DMS 273 treated with DMSO at 0.1 percent for 48 hours (cell line): ENCODE measurements at places on chromosomes 16 and 17.
A peak's percentile ranks its signal among the peaks of the same experiment; 100 is the strongest.

DNA sequence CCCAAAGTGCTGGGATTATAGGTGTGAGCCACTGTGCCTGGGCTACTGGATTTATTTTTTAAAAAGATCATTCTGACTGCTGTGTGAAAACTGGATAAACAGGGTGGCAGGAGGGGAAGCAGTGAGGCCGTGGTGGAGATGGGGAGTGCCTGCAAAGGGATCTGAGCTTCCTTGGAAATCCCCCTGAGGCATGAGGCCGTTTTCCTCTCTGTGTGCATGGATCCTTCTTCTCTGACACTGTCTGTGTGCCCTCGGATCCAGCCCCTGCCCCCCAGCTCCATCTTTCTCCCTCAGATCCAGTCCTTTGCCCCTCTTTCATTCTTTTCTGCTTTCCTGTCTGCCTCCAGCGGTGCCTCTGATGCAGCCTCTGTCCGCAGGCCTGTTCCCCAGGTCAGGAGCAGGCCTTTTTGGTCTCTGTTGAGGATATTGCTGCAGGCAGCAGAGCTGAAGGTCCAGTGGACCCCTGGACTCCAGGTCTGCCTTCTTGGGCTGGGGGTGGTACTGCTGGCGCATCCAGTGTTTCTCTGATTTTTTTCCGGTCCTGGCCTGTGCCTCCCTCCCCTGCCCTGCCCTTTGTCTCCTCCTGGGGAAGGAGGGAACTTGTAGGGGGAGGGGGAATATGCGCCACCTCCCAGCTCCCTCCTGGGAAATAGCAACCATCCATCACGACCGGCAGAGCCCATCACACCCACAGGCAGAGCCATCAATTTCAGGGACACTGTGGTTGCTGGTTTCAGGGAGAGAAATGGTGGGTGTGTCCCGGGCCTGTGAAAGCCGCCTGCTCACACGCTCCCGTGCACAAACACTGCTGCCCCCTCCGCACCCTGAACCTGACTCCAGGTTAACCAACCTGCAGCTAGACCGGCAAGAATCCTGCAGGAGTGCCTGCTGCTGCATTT, 17.0 kb downstream of the MGAT5B start:
- DNase-seq = no peak

DNA sequence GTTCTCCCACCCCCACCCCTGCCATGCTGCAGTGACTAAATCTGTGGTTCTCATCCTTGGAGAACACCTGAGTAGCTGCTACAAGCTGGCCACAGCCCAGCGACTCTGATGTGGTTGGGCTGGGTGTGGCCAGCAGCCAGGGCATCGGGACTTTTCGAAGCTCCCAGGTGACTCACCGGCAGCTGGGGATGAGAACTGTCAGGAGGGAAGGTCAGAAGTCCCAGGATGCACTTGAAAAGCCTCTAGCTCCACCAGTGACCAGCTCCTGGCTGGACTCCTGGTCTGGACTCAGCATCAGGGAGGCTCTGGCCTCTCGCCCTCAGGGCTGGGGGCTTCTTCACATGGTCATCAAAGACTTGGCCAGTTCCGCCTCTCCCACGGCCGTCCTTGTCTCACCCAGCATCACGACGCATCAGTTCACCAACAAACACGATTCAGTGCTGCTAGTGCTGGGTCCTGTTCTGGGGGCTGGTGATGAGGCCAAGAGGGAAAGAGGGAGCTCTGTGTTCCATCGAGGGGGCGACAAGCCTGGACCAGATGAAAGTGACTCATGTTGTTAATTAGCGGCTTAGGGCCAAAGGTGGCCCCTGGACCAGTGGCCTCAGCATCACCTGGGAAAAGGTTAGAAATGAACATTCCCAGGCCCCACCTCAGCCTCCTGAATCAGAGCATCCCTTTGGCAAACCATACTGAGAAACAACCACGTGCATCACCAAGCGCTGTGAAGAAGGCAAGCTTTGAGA, 3.9 kb upstream of the C17orf99 start:
- no peak for DNase-seq

- DNase-seq = no peak
Observed at GRCh38 chr17:80504686-80505413, 28.4 kb upstream of the NPTX1 start.

- no peak for DNase-seq
Observed at GRCh38 chr17:4610656-4611055, 26.3 kb downstream of the SMTNL2 start.

DNA sequence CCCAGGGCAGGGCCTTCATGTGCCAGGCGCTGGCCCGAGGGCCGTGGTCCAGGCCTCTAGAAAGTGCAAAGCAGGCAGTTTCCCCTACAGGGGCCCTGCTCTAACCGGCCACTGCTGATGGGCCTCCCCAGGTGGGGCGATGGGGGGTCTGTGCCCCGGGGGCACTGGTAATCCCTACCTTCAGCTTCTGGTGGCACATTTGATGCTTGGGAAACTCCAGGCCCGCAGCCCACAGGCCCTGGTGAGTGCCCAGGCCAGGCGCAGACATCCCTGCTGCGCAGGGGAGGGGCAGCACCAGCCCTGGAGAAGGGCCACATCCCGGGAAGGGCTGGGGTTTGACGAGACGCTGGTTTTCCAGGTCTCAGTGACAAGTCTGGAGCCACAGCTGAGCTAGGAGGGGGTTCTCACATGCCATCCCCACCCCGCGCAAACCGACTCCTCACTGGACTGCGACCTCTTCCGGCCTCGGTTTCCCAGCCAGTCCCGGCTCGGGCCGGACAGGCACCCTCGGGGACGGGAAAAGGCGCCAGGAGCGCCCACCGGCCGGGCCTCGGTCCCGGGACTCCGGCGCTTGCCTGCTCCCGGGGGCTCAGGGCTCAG, 1.6 kb downstream of the DOC2B start:
- no peak for DNase-seq

- DNase-seq = no peak
Observed at GRCh38 chr16:55710466-55710865, 54.7 kb downstream of the SLC6A2 start.

- DNase-seq = no peak
Observed at GRCh38 chr17:20991276-20992037, 51.4 kb downstream of the USP22 start.

- no peak for DNase-seq
Observed at GRCh38 chr16:630249-630814, 453 bp upstream of the WFIKKN1 start.

- DNase-seq = no peak
Observed at GRCh38 chr17:63293323-63294075, 152.6 kb downstream of the CYB561 start.

DNA sequence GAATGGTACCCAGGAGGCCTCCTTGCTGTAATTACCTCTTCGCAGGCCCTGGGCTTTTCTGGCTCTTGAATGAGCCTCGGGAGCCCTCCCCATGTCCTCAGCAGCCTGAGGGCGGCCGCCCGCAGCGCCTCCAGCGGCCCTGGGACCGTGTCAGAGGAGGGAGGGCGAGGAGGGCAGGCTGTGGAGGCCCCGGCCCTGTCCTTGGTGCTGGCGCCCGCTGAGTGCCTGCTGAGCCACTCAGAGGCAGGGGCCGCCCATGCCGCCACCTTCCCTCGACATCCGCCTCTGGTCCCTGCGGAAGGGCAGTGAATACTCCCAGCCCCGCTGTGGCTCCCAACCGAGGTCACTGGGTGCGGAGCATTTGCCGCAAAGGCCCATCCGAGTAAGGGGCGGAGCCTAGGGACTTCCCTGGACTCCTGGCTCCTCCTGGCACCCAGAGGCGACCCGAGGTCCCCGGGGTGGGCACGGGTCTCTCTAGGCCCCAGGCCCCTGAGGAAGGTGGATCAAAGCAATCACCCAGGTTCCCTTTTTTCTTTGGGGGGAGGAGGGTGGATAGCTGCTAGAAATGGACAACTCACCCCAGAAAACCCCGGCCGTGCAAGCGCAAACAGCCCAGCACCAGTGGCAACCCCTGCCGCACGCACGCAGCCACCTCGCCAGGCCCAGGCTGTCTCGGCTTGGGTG, 2.8 kb downstream of the RBFOX3 start:
- DNase-seq = no peak

GRCh38 chr16:78605548-78606101, 506.2 kb downstream of the WWOX start:
- DNase-seq = peak; percentile 0

DNA sequence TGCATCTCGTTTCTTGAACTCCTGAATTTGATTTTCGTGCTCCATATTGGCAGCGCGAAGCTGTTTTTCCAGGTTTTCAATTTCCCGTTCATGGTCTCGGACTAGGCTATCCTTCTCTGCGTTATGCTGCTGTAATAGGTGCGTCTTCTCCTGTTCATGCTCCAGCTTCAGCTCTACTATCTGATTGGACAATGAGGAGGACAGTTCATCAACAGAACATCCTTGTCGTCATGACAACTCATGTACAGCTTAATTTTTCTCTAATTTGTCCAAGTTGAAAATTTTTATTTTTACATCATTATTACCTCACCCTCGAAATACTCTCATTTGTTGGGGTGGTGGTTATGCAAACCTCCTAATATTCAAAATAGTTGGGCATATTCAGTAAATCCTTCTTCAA, 289.8 kb downstream of the CEP112 start:
- no peak for DNase-seq

- DNase-seq = peak; percentile 76
Observed at GRCh38 chr16:89564476-89565255, 4.2 kb downstream of the RPL13 start.

DNA sequence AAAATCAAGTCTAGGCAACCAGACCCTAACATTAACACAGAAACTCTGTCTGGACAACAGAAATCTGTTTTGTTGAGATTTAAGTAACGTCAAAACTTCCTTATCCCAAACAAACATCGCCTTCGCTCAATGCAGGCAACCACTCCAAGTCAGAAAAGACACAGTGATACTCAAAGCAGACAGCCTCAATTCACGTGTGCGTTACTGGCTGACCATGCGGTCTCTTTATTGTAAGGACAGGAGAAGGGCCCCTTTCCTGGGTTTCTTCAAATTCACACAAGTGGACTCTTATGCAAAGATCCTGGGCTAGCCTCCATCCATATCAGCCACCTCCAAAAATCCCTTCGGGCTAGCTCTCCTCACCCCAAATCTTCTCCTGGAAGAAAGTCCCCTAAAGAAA, 467.7 kb downstream of the SOX9 start:
- DNase-seq = no peak

DNA sequence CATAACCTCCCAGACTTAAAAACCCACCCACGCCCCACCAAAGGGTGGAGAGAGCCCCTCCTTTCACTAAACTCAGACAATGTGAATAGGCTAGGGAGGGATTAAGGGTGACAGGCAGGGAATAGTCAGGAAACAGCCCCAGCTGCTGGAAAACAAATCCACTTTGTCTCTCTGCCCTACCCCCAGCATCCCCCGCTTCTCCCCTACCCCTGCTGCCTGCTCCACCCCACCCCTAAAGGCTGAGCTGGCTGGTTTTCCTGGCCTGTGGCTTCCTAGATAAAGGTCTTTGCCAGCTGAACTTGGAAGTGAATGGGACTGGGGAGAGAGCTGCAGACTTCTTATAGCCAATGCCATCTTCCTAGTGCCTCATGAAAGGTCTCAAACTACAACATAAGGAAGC, 15.0 kb downstream of the CAVIN1 start:
- DNase-seq = no peak

- DNase-seq = no peak
Observed at GRCh38 chr16:29791845-29792807, 1.6 kb downstream of the KIF22 start.

DNA sequence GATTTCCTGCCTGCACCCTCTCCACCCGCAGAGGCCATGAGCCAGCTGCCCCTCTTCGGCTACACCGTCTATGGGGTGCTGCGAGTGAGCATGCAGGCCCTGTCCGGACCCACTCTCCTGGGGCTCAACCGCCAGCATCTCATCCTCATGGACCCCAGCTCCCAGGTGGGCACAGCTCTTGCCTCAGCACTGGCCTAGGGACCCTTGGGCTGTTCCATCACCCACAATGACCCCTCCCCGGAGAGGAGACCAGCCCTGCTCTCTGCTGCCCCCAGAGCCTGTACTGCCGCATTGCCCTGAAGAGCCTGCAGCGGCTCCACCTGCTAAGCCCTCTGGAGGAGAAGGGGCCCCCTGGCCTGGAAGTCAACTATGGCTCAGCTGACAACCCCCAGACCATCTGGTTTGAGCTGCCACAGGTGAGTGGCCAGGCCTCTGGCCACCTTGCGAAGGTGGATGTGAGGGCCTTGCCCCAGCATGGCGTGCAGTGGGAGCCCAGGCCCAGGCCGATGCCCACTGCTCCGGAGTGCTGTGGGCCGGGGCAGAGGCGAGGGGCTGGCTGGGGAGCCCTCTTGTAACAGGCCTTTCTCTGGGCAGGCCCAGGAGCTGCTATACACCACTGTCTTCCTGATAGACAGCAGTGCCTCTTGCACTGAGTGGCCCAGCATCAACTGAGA, 7.3 kb upstream of the SMIM5 start:
- no peak for DNase-seq

DNA sequence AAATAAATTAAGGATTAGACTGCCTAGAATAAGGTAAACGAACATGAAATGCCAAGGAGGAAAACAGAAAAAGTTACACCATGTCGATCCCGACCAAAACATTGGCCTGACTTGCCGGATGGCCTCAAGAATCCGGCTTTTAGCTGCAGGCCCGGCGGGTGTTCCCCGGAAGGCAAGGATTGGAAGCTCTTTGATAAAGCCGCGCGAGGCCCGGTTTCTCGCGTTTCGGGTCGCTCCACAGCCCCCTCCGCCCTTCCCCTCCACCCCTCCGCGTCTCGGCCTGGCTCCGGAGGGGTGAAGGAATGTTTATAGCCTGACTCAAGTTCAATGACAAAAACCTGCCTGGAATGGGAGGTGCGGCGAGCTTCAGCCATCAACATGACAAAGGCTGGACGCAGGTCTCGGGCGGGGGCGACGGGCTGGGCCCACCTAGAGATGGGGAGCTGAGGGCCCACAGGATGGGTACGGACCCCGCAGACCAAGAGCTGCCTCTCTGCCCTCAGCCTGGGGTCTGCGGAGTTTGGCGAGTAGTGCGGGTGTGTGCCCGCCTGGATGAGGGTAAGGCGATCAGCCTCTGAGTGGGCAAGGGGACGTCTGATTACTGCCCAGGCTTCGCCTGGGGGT, 2.6 kb downstream of the PRAC1 start:
- DNase-seq = no peak

GRCh38 chr17:63611354-63611753, 10.7 kb downstream of the TACO1 start:
- no peak for DNase-seq

DNA sequence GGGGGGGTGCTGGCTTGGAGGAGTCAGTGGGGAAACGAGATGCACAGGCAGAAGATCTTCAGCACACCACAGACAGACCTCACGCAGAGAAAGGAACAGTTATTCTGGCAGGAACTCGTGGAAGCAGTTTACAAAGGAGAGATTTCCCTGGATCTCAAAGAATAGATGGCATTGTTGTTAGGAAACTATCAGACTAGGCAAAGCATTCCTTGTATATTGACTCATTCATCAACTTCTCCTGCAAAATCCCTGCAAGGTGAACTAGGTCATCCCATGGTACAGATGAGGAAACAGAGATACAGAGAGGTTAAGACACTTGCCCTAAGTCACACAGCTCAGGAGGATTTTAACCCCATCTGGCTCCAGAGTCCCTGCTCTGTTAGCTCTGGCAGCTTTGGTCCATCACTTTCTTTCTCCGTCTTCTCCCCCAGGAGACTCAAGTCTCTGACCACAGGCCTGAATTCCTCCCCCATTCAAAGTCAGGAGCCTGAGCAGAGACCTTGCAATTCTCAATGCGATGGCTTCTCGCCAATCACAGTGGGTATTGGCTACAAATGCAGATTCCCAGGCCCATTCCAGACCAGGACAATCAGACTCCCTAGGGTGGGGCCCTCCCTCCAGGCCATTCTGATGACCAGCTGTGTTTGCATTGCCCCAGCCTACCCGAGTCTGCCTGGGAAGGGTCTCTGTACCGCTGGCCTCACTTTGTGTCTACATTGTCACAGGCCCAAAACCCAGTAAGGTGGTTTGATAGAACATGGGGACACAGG, 56.4 kb downstream of the LITAF start:
- no peak for DNase-seq
